Mucosa of gallbladder (tissue), 1 donor: ENCODE measurements at places on chromosomes 4 and X. TPM values are rescaled to one million over a fixed set of nuclear protein-coding genes. Genes with fewer than 3 reads are reported as not detected.

Gene OGT
- 139 TPM for total RNA-seq

Gene MAGEC1
- total RNA-seq = not detected

Gene ACTRT1
- total RNA-seq = not detected

Gene TMEM47
- total RNA-seq = 27.5 TPM

Gene CT45A10
- total RNA-seq = not detected

Gene PDZD4
- total RNA-seq = 15.1 TPM

DNA sequence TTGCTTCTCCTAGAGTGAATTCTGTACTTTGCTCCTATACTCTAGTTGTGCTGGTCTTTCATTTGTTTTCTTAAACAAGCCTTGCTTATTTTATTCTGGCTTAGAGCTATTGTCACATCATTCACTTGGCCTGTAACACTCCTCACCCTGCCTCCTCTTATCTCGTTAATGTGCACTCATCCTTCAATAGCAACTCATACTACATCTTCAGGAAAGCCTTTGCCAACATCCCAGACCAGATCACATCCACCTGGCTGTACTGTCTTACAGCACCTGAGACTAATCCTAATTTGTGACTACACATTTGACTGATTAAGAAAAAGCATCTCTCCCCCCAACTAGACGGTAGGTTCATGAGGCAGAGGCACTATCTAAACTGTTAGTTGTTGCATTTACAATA is 80.8 kb downstream of the SLC7A11 start:
- no peak for DNase-seq

GRCh38 chrX:14926471-14926870 is 53.2 kb downstream of the MOSPD2 start:
- DNase-seq = no peak

- no peak for DNase-seq
Measured at GRCh38 chr4:68249434-68249833, 3.9 kb upstream of the TMPRSS11B start.

DNA sequence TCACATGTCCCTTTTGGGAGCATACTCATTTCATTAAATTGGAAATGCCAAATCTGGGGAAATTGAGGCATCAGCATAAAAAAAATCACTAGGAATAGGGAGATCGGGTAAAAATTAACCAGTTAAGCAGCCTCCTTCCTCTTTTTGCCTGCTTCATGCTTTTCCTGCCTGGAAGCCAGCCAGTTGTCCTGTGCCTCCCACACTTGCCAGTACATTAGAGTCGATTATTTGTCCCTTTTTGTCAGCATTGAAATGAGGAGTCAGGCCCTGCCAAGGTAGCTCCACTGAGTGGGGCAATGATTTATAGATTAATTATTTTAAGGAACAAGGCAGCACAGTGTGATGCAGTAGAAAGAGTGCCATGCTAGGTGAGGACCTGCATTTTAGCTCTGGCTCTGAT is 55.3 kb downstream of the SH2D1A start:
- peak; percentile 28 for DNase-seq

GRCh38 chr4:25925486-25926201 is 11.6 kb downstream of the SMIM20 start:
- DNase-seq = peak; percentile 28

DNA sequence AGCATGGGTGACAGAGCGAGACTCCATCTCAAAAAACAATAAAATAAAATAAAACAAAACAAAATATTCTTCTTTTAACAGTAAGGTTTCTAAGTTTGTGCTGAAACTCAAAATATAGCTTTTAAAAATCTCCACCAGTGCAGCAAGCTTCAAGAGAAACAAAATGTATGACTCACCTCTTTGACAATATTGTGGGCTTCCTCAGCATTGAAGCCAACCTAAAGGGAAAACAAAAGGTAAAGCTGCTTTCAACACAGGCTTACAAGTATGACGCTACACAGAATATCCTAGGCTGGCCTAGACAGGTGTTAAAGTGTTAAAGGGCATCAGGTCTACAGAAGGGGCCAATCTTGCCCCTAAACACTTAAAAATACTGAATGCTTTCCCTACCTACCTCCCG is 1.2 kb downstream of the DYNLT3 start:
- no peak for DNase-seq

GRCh38 chr4:95981591-95981990 is 141.7 kb downstream of the PDHA2 start:
- no peak for DNase-seq

GRCh38 chr4:7397206-7398103 is 37.3 kb downstream of the PSAPL1 start:
- no peak for DNase-seq

GRCh38 chr4:74665346-74665745 is 129.0 kb downstream of the BTC start:
- DNase-seq = no peak

GRCh38 chrX:69961365-69962072 is 88.2 kb downstream of the AWAT2 start:
- DNase-seq = no peak

- no peak for DNase-seq
Measured at GRCh38 chr4:18198653-18199052, 177.1 kb upstream of the LCORL start.

DNA sequence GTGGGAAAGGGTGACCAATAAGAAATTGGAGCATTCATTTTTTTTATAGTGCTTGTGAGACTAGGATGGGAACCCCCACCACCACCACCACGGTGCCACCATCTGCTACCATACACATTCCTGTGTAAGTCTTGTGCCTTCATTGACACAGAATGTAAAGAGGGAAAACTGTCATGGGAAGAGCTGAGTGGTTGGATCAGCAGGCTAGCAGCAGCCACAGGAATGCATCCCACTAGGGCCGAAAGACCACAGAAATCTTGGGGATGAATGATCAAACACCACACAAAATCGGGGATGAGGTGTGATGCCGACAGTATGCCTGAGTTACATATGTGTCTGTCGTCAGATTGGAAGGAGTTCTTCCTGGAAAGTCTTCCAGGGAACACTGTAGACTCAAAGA is 69.2 kb downstream of the SRPX start:
- DNase-seq = no peak

DNA sequence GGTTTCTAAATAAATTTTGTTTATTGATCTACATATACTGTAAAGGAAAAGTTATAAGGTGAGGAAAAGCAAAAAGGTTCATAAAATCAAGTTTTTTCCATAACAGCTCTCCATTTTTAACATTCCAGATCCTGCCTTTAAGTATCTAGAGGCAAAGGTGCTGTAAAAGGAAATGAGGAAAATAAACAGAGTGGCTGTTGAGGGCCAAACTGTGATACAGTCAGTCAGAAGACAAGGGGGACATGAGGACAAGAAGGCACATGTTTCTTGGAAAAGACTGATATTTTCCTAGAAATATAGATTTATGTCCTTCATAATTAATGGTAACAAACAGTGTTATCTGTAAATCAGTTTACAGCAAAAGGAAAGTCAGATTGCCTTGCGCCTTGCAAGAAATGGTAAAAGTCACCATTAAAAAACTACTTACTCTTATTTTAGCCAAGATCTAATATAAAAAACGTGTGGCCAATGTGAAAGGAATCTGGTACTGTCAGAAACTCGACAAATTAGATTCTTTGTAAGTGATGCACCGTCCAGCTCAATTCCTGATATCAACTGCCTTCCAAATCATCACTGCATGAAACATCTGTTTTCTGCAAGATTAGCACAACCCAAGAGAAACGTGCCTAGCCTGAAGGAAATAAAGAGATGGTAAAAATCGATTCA is 34.0 kb upstream of the VEGFD start:
- DNase-seq = no peak

GRCh38 chr4:177006331-177006730 is 213.6 kb upstream of the VEGFC start:
- DNase-seq = no peak

DNA sequence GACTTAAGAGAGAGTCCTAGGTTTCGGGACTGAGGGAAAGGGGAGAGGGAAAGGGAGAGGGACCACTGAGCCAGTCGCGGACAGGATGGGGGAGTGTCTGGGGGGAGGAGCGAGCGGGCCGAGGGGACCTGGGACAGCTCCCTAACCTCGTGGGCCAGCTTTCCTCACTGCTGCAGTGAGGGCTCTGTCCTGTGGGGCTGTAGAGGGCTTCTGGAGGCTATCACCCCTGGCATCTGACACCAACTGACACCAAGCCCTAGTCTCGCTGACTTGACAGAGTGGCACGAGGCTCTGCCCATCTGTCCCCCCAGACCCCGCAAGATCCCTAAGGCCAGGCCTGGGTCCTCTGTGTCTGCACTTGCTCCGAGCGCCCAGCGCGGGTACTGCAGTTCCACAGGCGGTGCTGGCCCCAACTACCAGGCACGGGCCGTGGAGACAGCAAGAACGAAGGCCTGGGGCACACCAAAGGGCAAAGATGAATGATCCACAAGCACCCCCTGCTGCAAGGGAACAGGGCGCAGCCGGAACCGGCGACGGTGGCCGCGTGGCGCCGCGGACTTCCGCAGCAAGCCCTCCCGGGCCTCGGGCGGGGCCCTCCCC is 465 bp downstream of the HAUS7 start:
- no peak for DNase-seq

DNA sequence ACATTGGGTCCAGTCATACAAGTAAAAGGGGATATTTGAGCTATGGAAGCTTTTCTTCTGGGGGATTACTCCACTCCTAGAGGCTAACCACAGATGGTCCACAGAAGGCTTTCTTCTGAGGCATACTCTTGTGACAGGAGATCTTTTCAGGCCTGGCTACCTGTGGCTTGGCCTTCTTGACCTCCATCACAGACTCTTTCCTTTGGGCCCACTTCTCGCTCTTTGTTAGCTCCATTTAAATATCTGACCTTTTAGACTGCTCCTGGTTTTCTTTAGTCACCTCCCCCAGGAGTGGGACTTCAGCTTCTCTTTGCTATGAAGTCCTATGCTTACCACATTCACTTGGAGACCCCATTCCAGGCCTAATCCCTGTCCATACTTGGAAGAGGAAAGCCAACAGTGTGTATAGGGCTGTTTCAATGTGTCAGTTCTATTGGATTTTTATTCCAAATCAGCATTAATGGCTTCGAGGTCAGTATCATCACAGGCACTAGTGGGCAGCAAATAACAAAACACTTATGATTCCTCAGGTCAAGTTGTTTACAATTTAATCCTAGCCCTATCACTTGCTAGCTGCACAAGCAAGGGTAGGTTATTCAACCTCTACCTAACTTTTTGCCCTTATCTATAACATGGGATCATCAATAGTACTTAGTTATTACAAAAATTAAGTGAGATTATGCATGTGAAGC is 26.3 kb downstream of the GPC3 start:
- DNase-seq = no peak

- DNase-seq = no peak
Measured at GRCh38 chr4:3371033-3372001, 70.5 kb upstream of the HGFAC start.

GRCh38 chr4:95549246-95550114 is 707 bp upstream of the UNC5C start:
- DNase-seq = peak; percentile 25
